ENCODE measurements at places on chromosomes 3 and 15. TPM values are rescaled to one million over a fixed set of nuclear protein-coding genes. Genes with fewer than 3 reads are reported as not detected.

DNA sequence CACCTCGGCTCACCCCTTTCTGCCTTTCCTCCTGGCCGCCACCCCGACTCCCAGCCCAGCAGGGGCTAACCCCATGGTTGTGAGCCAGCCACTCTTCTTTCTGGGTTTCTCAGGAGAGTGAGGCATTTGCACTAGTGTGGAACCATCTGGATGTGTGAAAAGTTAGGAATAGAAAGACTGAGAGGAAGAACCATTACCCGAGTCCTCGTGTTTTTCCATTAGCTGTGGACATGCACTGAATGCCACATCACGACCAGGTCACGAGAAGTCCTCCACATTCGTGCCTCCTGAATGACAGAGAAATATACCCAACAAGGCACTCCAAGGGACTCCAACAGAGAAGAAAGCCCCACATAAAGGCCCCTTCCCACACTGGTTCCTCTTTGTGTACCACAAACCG is 18.0 kb upstream of the RAD18 start:
- no peaks in the 10 kb centered on the region for H3K4me1 ChIP-seq
- no peak overlapping the region for H3K27ac ChIP-seq
- no peak for DNase-seq
- H3K27me3 ChIP-seq: peaks cover 19% of the 10 kb centered on the region
- no peak overlapping the region for H3K4me3 ChIP-seq

GRCh38 chr15:42846647-42847046 is 73.9 kb downstream of the TTBK2 start:
- H3K4me3 ChIP-seq: no peak overlapping the region
- H3K4me1 ChIP-seq: no peaks in the 10 kb centered on the region
- H3K36me3 ChIP-seq: no peaks in the 10 kb centered on the region
- H3K27me3 ChIP-seq: no peaks in the 10 kb centered on the region
- H3K27ac ChIP-seq: no peak overlapping the region

DNA sequence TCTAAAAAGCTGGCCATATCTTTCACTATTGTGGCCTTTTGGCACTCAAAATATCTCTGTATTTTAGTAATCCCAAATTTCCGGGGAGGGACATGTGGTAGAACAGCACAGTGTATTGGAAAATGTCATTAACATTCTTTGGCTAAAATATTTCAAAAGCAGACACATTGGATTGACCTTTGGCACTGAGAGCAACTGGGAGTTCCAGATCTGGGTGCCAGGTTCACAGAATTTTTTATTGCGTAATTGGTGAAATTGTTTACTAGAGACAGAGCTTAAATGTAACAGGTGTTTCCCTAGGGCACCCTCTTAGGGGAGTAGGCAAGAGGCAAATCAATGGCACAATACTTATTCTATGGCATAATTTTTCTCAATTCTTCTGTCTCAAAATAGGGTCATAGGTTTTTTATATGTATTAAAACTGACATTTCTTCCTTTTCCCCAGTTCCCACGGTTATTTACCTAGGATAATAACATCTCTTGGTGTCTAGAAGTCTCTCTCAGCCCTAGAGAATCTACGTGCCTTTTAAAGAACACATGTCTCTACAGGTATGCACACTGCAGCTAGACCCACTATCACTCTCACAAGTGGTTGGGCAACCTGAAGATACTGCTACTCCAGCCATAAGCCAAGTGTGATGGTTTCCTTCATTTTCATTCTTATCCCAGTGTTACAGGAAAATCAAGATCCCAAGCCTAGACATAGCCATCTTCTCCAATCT is 10.6 kb downstream of the RBMS3 start:
- H3K4me3 ChIP-seq: no peak overlapping the region
- H3K36me3 ChIP-seq: no peaks in the 10 kb centered on the region
- no peak for DNase-seq
- peaks cover 5% of the 10 kb centered on the region for H3K27me3 ChIP-seq
- no peaks in the 10 kb centered on the region for H3K4me1 ChIP-seq

DNA sequence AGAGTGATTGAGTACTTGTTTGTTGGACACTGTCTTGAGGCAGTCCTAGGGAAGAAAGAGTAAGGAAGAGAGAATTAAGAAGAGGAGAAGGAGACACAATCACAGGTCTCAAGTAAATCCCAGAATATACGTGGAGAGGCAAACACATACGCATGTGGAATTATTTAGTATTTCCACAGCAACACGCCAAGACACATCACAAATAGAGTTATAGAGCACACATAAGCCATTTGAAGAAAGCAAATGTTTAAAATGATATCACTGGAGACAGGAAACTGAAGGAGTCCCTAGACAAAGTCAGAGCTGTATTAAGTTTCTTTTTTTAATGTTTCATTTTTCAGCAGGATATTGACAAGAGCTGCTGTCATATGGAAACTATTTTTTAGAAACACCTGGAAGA is 206.1 kb upstream of the LRIG1 start:
- H3K4me3 ChIP-seq: no peak overlapping the region
- H3K27me3 ChIP-seq: peaks cover 5% of the 10 kb centered on the region
- H3K27ac ChIP-seq: no peak overlapping the region
- DNase-seq: no peak
- no peaks in the 10 kb centered on the region for H3K36me3 ChIP-seq
- no peaks in the 10 kb centered on the region for H3K4me1 ChIP-seq

GRCh38 chr3:57755741-57756527 is at the start of gene SLMAP:
TSS of gene SLMAP (plus strand) at chr3:57756309. CDS start at chr3:57757652, 1,343 bp downstream.
- H3K4me3 ChIP-seq: peak within 1 kb of the TSS; percentile 96
- DNase-seq: peak; percentile 98
- no peaks in the 10 kb centered on the region for H3K27me3 ChIP-seq

- H3K27me3 ChIP-seq: no peaks in the 10 kb centered on the region
- H3K4me1 ChIP-seq: no peaks in the 10 kb centered on the region
- DNase-seq: no peak
- no peaks in the 10 kb centered on the region for H3K36me3 ChIP-seq
Observed at GRCh38 chr3:65524584-65524983, 514.1 kb downstream of the MAGI1 start.

GRCh38 chr3:35677797-35678196 is 38.5 kb downstream of the ARPP21 start:
- no peaks in the 10 kb centered on the region for H3K4me1 ChIP-seq
- no peaks in the 10 kb centered on the region for H3K36me3 ChIP-seq
- DNase-seq: no peak
- no peak overlapping the region for H3K4me3 ChIP-seq
- no peaks in the 10 kb centered on the region for H3K27me3 ChIP-seq

DNA sequence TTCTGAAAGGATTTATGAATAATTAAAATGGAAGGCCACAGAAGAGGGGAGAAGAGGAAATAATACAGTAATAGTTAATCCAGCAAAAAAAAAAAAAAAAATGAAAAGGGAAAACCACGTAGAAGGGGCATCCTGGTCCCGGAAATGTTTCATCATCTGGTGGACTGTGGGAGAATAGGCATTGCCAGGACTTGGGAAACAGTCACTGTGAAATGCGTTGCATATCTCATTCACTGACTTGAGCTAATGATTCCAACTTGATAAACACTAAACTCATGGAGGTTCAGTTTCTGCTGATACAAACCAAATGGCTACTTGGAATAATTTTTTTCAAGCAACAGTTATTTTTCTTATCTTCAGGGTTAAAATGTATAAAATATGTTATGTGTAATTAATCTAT is 3.2 kb downstream of the XCR1 start:
- no peak overlapping the region for H3K4me3 ChIP-seq
- H3K27ac ChIP-seq: no peak overlapping the region
- peaks cover 6% of the 10 kb centered on the region for H3K27me3 ChIP-seq
- peaks cover 17% of the 10 kb centered on the region for H3K4me1 ChIP-seq
- no peak for DNase-seq

Gene HTR3E
- total RNA-seq: not detected

DNA sequence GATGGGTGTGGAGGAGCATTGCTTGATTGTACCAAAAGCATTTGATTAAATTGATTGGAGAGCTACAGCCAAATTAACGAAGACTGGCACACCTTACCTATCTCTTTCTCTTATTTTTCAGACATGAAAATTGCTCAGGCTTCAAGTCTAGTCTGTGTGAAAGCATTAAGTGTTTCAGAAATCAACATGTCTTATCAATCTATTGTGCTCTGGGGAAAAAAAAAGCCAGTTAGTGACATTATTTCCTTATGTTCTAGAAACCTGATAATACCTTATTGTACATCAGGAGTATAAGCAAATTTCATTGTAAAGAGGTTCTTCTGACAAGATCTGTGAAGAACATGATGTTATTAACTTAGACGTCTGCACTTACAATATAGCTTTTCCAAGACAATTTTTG is 465.2 kb downstream of the IL5RA start:
- no peak for DNase-seq
- H3K36me3 ChIP-seq: no peaks in the 10 kb centered on the region
- no peak overlapping the region for H3K27ac ChIP-seq
- H3K4me3 ChIP-seq: no peak overlapping the region

GRCh38 chr3:32105291-32106131 is 909 bp upstream of the GPD1L start:
- peak overlapping the region; percentile 94 for H3K4me3 ChIP-seq
- no peaks in the 10 kb centered on the region for H3K27me3 ChIP-seq
- peaks cover 29% of the 10 kb centered on the region for H3K4me1 ChIP-seq
- H3K27ac ChIP-seq: peak overlapping the region; percentile 49
- H3K36me3 ChIP-seq: peaks cover 7% of the 10 kb centered on the region
- DNase-seq: peak; percentile 19

DNA sequence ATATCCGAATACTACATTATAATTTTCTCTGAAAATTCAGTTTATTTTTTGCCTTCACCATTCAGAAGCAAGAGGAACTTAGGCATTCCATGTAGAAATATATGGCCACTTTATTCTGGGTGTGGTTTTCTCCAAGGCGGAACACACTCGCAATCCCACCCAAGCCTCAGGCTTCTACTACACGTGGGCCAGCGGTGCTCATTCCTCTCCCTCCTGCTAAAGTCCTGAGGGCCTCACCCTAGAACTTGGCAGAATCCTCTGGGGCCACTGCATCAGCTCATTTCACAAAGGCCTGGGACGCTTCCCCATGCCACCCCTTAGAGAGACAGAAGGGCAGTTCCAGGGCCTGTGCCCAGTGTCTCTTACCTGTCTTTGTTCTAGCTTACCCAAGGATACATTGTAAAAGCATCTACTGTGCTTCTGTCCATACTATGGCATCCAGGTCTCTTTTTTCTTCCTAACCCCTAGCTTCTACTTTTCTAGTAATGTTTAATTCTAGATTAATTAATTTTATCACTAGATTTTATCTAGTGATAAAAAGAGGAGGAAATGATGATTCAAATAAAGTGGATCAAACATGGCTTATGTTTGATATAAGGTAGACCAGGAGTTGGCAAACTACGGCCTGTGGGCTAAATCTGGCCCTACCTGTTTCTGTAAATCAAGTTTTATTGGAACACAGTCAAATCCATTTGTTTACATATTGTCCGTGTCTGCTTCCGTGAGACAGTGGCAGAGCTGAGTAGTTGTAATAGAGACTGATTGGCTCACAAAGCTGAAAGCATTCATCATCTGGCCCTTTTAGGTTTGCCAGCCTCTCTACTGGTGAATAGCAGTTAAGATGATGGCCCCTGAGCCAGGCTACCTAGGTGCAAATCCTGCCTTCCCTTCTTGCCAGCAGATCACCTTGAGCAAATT is 29.8 kb downstream of the LARS2 start:
- H3K27ac ChIP-seq: no peak overlapping the region
- H3K4me3 ChIP-seq: no peak overlapping the region
- DNase-seq: no peak
- H3K27me3 ChIP-seq: no peaks in the 10 kb centered on the region
- peaks cover 9% of the 10 kb centered on the region for H3K4me1 ChIP-seq
- peaks cover 6% of the 10 kb centered on the region for H3K36me3 ChIP-seq

GRCh38 chr3:69097407-69098086 is 12.8 kb downstream of the ARL6IP5 start:
- H3K4me3 ChIP-seq: no peak overlapping the region
- no peaks in the 10 kb centered on the region for H3K27me3 ChIP-seq
- H3K36me3 ChIP-seq: peaks cover 63% of the 10 kb centered on the region
- H3K4me1 ChIP-seq: peaks cover 72% of the 10 kb centered on the region
- DNase-seq: no peak

GRCh38 chr3:147937341-147937740 is 528.2 kb downstream of the ZIC1 start:
- no peak for DNase-seq
- no peaks in the 10 kb centered on the region for H3K27me3 ChIP-seq
- H3K4me3 ChIP-seq: no peak overlapping the region
- H3K36me3 ChIP-seq: no peaks in the 10 kb centered on the region

DNA sequence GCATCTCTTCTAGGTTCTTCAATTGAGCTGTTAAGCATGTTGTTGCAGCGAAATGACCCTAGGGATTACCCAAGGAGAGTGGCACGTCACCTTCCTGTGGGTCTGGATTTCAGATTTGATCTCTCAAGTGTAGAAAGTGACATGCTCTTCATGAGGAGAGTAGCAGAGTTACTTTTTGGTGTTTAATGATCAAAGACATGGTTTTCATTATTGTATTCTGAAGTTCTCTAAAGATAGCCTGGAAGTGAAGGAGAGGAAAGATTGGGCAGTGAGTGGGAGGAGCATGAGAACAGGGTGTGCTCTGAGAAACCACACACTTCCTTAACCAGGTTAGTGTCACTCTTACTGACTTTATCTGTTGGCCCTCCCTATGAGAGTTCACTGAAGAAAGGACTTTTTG is 153.6 kb downstream of the AKAP13 start:
- peak overlapping the region; percentile 92 for H3K27ac ChIP-seq
- DNase-seq: peak; percentile 22
- no peaks in the 10 kb centered on the region for H3K27me3 ChIP-seq
- H3K4me3 ChIP-seq: peak overlapping the region; percentile 53
